Motor neuron (in vitro differentiated cells): ENCODE measurements at places on chromosomes 5 and 9.

- no peak for ATAC-seq
These were observed 325.5 kb downstream of the ZNF608 start for GRCh38 chr5:124420952-124421351.

DNA sequence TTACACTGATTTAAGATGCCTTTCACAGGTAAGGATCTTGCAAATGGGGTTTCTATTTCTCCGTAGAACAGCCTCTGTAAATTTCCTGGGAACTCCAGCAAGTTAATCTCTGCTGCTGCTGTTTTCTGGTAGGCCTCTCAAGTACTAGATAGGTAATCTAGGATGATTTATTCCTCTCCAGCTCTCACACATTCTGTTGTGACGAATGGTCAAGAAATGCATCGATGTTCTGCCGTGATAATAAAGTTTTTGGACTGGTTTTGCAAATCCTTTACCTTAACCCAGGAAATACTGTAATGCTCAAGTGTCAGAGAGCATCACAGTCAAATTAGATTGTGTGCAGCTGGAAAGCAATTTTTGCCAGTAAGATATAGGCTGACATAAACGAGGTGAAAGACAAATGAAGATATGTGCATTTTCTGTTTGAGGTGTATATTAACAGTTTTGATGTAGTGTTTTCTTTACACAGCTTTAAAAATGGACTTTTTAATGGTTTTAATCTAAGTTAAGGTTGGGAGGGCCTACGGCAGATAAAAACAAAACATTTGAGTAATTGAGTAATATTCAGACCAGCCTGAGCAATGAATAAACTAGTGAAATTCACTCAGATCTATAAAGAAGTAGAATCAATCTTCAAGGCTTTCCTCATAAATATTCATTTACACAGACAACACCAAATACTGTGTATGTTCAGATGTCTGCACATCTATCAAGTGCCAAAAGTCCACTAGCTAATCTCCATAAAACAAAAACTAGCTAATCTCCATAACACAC is 300.6 kb upstream of the EDIL3 start:
- ATAC-seq: no peak

GRCh38 chr9:7287065-7287464 is 512.5 kb downstream of the DMAC1 start:
- no peak for ATAC-seq

DNA sequence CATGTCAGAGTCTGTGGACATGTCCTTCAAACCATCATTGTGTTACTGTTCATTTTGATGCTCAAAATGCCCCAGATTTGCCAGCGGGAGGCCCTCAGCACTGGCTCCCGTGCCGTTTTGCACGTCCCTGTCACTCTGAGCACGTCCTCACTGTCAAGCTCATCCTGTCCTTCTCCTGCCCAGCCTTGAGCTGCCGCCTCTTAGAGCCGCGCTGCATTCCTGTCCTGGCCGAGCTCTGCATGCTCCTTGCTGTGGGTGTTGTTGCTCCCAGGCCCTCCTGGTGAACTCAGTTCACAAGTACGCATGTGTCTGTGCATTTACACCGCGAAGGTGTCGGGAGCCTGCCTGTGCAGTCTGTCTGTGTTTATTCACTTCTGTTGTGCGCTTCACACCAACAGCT is 62.2 kb downstream of the WNK2 start:
- ATAC-seq: no peak

GRCh38 chr5:73170522-73170921 is 2.5 kb upstream of the TMEM174 start:
- no peak for ATAC-seq

GRCh38 chr5:10607023-10607665 is 43.3 kb downstream of the ANKRD33B start:
- ATAC-seq: no peak

- no peak for ATAC-seq
These were observed 626.4 kb upstream of the NUDT12 start for GRCh38 chr5:104189031-104189430.

- no peak for ATAC-seq
These were observed 12.2 kb downstream of the TSPAN17 start for GRCh38 chr5:176659512-176659839.

DNA sequence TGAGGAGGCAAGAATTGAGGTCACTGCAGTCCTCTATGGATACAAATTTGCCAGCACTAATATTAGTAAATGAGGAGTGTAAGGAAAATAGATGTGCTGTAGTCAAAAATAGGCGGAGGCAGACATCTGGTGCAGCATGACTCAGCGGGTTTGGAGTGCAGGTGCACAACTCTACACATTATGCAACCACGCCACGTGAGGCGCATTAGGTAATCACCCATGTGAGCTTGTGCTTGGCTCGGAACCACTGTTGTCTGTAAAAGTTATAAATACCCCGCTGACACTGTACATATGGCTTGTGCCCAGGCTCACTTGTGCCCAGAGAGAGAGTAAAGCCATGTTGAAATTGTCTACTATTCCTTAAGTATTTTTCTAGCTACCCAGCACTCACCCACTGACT is 623.5 kb upstream of the NUDT12 start:
- no peak for ATAC-seq

DNA sequence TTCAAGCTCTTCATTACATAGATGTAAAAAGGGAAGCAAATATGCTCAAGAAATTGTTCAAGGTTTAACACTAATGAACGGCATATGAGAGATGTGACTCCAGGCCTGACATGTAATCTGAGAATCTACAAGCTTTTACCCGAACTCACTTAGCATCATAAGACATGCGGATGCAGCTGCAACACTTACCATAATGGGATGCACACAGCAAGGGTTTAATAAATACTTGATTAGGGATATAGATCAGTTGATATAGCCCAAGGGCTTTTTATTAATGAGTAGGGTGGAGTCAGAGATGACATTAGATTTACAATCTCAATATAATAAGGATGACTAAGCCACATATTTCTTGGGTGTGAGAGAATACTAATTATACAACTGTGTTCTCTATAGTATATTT is 2215.5 kb downstream of the MAT2B start:
- peak; percentile 49 for ATAC-seq

DNA sequence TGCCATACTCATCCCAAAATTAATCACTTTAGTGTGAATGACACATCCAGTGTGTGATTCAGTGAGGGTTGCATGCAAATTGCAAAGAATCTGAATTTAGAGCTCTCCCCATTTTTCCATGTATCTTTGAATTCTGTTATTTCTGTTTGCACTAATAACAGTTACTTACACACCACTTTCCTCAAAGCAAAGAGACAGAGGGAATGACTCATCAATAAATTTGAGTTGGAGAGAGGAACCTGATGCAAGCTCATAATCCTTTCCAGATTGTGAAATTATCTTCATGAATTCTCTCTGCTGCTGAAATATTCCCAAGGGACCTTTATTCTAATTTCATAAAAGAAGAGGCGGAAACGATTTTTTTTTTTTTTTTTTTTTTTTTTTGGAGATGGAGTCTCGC is 204.8 kb downstream of the CDH9 start:
- ATAC-seq: no peak

- ATAC-seq: peak; percentile 46
These were observed 286.7 kb upstream of the ZNF462 start for GRCh38 chr9:106576232-106576760.

DNA sequence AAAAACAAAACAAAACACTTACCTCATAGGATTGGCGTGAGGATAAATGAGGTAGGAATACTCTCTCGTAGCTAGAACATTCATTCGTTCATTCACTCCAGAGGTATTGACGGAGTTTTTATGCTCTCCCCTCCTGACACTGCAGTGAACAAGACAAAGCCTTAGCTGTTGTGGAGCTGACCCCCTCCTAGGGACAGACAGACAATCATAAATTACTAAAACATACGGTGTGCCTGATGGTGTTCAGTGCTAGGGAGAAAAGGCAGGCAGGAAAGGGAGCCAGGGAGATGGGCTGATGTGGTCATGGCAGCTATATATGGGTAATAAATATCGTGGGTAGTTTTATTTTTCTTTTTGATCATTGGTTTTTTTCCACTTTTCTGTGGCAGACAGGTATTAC is 5.7 kb upstream of the BRD3 start:
- ATAC-seq: peak; percentile 80

- ATAC-seq: no peak
These were observed 16.2 kb downstream of the SLC6A3 start for GRCh38 chr5:1429066-1429465.

- ATAC-seq: no peak
These were observed 45.5 kb downstream of the GPBP1 start for GRCh38 chr5:57219386-57219785.

GRCh38 chr5:32276173-32276853 is 36.4 kb downstream of the MTMR12 start:
- peak; percentile 66 for ATAC-seq

DNA sequence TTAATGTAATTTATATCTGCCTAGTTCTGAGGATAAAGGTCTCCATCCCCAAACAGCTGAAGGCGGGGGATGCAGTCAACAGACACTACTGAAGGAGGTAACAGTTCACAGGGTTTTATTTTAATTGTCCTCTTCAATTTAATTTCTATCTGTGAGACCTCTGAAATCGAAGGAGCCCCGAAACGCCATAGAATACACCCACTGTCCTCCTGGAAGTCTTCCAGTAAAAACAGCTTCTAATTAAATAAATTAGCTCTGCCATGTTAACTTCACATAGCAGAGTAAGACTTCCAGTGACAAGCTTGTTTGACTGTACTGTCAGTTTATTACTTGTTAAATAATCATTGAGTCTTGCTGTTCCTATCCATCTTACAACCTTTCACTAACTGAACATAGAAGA is 193.5 kb downstream of the SEC61B start:
- ATAC-seq: no peak
